ENCODE measurements at places on chromosomes 1 and 21.
A peak's percentile ranks its signal among the peaks of the same experiment; 100 is the strongest.

DNA sequence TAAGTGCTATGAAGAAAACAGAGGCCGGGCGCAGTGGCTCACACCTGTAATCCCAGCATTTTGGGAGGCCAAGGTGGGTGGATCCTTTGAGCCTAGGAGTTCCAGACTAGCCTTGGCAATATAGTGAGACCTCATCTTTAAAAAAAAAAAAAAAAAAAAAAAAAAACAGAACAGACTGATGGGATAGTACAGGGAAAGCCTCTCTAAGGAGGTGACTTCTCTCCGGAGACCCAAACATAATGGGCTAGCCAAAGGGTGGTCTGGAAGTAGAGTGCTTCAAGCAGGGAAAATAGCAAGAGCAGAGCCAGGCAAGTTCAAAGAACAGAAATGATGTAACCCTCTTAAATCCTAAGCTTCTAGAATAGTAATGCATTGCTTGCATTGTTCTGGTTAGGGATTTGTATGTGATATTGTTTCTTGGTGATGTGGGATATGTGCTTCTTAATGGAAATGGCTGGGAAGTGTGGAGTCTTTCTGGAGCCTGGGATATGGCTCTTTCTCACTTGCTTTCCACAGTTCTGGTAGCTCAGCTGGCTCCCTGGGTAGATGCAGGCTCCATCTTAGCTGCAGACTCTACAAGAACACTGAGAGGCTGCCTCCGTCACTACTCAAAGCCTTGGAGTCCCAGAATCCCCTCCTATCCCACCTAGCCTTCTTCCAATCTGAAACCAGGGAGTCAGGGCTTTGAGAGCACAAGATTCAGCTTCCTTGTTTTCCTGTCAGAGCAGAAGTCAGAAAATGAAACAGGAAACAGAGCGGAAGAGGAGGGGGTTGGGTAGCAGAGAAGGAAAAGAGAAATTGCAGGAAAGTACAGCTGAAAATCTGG, 1.9 kb upstream of the PIGV start:
- DNase-seq = peak; percentile 60

- DNase-seq = no peak
These were observed 163.7 kb downstream of the ROR1 start for GRCh38 chr1:63937461-63938022.

DNA sequence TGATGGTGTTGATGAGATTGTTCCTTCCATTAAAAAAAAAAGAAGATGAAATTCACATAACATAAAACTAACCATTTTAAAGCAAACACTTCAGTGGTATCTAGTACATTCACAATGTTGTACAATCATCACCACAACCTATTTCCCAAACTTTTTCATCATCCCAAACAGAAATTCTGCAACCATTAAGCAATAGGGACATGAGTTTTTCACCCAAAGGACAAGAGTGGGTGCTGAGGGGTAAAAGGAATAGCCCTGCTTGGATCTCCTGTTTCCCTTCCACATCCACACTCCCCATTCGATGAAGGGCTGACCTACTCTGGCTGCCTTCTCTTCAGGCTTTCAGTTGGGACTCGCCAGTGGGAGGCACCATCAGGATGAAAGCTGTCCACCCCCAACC, 59.3 kb downstream of the SLC9A1 start:
- no peak for DNase-seq

DNA sequence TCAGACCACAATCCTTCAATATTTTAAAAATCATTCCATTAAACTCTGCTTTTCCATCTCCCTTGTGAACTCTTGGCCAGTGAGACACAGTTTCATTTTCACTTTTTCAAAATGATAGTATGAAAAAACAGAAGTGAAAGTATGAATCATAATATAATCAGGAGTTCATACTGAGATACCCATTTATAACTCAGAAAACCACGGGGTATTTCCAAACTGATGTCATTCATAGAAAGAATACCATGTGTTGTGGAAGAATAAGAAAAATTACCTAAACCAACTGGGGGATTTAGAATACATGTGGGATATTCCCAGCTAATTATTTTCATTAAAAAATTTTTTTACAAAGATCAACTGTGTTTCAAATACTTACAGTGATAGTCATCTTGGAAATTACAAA, 149.9 kb downstream of the MRPL39 start:
- DNase-seq = peak; percentile 39

DNA sequence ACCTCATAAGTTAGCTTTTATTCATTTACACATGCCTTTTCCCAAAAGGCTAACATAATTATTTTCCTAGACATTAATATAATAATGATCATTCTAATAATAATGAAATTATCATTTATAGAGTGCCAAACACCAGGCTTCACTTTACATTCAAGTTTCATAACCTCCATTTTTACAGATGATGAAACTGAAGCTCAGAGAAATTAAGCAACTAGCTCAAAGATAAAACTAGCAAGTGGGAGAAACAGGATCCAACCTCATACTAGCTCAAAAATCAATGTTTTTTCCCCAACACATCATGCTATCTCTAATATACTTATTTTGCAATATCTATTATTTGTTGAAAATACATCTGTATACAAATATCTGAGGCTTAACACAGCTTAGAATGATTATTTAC, 14.0 kb downstream of the LPGAT1 start:
- DNase-seq = no peak

- DNase-seq = no peak
These were observed 608.5 kb downstream of the SMYD3 start for GRCh38 chr1:245898581-245898980.

DNA sequence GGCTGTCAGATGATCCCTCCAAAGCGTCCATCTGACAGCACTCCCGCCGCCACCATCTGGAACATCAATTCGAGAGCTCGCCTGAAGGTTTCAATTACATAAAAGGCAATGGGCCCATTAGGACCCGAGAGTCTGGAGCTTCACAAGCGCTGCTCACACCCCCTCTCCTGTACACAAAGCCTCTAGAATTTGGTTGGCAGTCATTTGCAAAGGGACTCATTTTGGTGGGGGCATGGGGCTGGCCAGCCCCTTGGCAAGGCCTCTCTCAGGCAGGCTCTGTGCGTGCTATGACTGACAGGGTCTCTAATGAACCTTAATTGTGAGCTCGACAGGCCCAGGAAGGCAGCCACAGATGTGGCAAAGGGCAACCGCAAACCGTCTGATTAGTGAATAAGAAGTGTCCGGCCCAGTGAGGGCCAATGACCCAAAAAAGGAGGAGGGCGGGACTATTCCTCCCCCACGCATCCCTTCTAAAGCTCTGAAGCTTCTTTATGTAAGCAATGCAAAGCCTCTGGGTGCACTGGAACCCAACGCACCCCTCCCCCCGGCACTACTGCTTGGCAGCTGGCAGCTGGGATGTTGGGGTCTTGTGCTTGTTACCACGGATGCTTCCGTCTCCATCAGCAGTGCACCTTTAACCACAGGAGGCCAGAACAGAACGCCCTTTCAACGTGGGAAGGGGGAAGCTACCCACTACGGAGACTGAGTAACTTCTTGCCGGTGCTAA, 79.4 kb downstream of the CAPZB start:
- no peak for DNase-seq

- DNase-seq = no peak
These were observed 124.8 kb downstream of the NR5A2 start for GRCh38 chr1:200152336-200152735.

DNA sequence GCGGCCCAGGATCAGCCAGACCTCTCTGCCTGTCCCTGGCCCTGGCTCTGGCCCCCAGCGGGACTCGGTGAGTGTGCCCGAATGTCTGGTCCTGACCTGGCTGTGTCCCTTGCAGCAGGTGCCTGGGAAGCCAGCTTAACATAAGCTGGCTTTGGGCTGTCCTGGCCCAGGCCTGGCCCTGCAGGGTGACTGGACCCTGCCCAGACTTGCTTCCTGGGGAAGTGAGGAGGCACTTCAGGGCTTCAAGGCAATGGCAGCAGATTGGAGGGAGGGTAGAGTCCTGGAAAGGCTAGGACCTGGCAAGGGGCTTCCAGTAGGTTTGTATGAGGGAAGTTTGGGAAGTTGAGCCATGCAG, 16.4 kb downstream of the RPS6KA1 start:
- no peak for DNase-seq

- DNase-seq = no peak
These were observed 33.4 kb downstream of the HSD17B7 start for GRCh38 chr1:162823771-162824525.

GRCh38 chr1:181768930-181769280, 285.6 kb downstream of the CACNA1E start:
- DNase-seq = no peak

DNA sequence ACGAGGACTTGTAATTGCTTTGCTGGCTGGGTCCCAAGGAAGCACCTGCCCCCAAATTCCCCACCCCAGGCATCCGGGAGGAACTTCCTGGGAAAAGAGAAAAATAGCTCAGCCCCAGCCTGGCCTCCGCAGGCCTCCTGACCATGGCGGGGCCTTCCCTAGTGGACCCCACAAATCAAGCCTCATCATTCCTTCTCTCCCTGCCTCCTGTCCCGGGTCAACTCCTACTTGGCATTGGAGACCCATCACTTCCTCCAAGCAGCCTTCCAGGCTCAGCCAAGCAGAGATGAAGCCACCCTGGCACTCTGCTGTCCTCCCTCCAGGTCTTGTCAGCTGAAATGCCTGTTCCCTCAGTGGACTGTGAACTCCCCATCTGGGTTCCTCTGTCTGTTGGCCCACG, 38.0 kb downstream of the AJAP1 start:
- DNase-seq = no peak

DNA sequence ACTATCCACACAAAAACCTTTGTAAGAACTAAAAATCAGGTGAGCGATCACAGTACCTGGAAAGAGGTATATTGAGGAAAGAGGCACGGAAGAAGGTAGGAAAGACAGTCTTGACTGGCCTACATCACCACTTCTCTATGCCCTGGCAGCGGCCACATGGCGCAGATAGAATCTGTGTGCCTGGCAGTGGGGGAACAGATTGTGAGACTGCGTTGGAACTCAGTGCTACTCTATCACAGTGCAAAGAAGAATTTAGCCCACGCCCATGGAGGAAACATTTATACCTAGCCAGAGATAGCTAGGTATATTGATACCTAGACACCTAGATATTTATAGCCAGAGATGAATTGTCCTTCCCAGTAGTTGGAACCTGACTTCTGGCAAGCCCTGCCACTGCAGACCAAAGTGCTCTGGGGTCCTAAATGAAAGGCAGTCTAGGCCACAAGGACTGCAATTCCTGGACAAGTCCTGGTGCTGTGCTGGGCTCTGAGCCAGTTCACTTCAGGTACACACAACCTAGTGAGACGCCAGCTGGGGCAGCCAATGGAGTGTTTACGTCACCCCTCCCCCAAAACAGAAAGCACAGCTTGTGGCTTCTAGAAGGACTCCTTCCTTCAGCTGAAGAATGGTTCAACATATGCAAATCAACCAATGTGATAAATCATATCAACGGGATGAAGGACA, 51.9 kb downstream of the DHX9 start:
- no peak for DNase-seq

- peak; percentile 61 for DNase-seq
These were observed 4.1 kb downstream of the PYCR2 start for GRCh38 chr1:225919906-225920305.

- DNase-seq = peak; percentile 78
These were observed 14.7 kb upstream of the CFAP126 start for GRCh38 chr1:161382214-161383019.

DNA sequence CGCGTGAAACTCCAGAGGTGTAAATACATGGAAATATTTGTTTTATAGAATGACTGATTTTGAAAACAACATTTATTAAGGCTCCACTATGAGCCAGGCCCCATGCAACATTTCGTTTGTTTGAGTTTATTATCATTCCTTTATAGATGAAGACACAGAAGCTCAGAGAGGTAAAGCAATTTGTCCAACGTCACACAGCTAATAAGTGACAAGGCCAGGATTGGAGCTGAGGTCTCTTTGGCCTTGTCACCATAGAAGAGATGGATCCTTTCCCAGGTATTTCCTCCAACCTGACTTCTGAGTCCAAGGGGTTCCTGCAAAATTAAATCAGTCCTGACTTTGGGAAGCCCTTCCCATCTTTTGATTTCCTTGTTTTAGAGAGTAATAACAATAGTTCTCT, 98.0 kb downstream of the SYF2 start:
- no peak for DNase-seq

- DNase-seq = no peak
These were observed 44.0 kb downstream of the ETS2 start for GRCh38 chr21:38849776-38850175.

GRCh38 chr1:59156526-59157199, 140.2 kb upstream of the FGGY start:
- peak; percentile 32 for DNase-seq

GRCh38 chr1:66943361-66943969, 18.7 kb downstream of the MIER1 start:
- peak; percentile 50 for DNase-seq

DNA sequence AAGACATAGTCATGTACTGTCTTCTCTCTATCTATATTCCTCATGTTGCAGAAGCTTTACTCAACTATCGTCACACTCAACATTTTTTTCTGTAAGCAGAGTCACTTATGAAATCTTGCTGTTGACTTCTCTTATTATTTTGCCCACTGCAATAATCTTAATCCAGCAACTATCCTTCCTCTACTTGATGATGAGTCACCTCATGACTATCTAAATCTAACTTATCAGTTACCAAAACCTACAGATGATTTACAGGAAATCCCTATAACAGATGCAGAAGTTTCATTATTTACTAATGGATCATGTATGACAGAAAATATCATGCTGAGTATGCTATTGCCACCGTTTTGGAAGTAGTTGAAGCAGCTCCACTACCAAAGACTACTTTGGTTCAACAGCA, 378.9 kb downstream of the DUSP10 start:
- no peak for DNase-seq

GRCh38 chr1:146036241-146036964, 14.9 kb upstream of the HJV start:
- no peak for DNase-seq
